Hematopoietic multipotent progenitor cell treated with erythropoietin and hydrocortisone succinate and interleukin-3 and kit ligand, for 8 days (in vitro differentiated cells): ENCODE measurements at places on chromosomes 6 and 20.

DNA sequence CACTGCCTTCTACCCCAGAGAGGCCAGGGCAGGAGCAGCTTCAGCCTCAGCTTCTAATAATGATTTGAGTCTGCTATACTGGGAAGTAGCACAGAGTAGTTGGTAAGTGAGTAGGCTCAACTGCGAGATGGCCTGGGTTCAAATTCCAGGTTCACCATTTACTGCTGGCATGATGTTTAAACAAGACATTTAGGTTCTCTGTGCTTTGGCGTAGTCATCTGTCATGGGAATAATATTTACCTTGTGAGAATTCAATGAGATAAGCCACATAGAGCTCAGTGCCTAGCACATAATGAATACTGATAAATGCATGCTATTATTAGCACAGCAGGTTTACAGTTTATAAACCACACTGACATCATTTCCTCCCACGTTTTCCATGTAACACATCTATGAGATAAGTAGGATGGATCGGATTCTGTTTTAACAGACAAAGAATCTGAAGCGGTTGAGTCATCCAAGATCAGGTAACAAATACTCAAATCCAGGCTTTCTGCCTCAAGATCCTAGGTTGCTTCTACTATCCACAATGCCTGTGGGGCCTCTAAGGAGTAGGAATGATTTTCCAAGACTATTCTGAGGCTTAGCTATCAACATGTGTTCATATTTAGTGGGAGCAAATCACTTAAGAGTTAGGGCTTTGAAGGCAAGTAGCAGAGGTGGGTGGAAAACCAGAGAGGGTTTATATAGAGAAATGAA, 72.9 kb upstream of the DTNBP1 start:
- peak; percentile 14 for DNase-seq

DNA sequence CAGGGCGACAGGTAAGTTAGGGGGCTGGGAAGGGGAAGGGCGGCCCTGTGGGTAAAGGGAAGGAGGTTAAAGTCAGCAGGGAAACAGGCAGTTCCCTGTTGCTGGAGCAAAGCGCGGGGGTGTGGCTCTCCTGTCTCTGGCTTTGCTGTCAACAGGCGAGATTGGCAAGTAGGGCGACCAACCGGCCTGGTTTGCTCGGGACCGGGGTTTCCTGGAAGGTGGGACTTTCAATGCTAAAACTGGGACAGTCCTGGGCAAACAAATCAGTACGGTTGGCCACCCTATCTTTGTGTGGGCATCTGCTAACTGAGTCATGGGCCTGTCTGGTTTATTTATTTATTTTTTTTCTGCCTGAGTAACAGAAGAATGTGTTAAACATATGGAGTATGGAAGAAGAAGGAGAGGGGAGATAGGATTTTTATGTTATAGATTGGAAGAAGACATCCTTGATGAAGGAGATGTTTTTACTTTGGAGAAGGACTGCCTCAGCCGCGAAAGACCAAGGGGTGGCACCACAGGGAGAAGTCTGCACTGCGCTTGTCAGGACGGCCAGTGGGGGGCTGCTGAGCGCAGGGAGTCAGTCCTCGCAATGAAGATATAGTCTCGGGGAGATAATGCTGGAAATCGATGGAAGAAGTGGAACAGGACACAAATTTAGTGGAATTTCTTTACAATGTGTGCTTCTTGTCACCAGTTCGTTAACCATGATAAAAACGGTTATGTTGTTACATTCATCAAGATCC, 43.4 kb upstream of the ESR1 start:
- DNase-seq = peak; percentile 43

- peak; percentile 59 for DNase-seq
Observed at GRCh38 chr6:125947615-125948014, 9.0 kb upstream of the HINT3 start.

DNA sequence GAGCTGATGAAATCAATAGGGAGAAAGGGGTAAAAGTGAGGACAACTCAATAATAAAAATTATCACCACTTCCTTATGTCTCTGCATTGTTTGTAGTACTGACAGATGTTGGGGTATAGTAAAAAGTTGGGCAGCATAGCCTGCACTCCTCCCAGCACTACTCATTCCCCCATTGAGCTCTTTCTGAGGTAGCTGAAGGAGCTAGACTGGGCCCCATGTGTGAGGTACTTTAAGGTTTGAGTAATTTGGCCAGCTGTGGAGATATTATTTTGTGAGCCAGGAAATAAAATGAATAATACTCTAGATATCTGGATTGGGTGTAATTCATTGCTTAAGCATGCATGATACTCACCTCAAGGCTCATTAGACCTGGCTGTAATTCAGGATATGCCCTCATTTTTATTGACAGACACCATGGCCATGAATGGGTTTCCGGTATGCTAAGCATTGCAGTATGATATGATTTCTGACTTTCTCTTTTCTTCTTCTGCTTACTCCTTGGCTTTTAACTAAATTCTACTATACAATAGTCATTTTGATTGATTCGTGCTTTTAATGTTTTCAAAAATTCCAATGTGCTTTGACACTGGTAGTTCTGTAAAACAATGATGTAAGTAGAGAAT, 283.9 kb upstream of the RIMS1 start:
- DNase-seq = no peak
